ENCODE measurements at places on chromosomes 6 and 20. TPM values are rescaled to one million over a fixed set of nuclear protein-coding genes. Genes with fewer than 3 reads are reported as not detected.
A peak's percentile ranks its signal among the peaks of the same experiment; 100 is the strongest.

Gene SLC17A1
- total RNA-seq = not detected

Gene RBBP8NL
- not detected for total RNA-seq

Gene MDFI
- 150 TPM for total RNA-seq

Gene BHLHE23
- total RNA-seq = not detected

Gene LY6G5C
- total RNA-seq = 1.1 TPM

Gene BMP2
- total RNA-seq = 8.2 TPM

Gene C20orf96
- 1.7 TPM for total RNA-seq

Gene ID4
- total RNA-seq = not detected

Gene MTFR2
- total RNA-seq = 8.1 TPM

Gene CRISP3
- not detected for total RNA-seq

Gene ACOT8
- 22.3 TPM for total RNA-seq

Gene CST5
- not detected for total RNA-seq

- DNase-seq = no peak
These were observed 113.9 kb downstream of the WDR27 start for GRCh38 chr6:169587975-169588374.

DNA sequence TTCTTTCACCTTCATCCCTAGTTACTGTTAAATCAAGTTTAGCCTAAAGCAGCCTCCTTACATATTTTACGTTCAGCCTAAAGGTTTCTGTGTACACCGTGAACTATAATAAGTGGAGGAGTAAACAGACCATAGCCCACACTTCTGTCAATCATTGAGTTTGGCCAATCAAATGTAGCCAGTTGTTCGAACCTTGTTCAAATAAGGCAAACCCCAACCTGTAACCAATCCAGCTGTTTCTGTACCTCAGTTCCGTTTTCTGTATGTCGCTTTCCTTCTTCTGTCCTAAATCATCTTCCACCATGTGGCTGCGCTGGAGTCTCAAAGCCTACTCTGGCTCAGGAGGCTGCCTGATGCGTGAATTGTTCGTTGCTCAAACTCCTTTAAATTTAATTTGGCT, 1.8 kb upstream of the FBXO30 start:
- DNase-seq = no peak

GRCh38 chr6:120248451-120248850, 898.9 kb upstream of the MAN1A1 start:
- no peak for DNase-seq

DNA sequence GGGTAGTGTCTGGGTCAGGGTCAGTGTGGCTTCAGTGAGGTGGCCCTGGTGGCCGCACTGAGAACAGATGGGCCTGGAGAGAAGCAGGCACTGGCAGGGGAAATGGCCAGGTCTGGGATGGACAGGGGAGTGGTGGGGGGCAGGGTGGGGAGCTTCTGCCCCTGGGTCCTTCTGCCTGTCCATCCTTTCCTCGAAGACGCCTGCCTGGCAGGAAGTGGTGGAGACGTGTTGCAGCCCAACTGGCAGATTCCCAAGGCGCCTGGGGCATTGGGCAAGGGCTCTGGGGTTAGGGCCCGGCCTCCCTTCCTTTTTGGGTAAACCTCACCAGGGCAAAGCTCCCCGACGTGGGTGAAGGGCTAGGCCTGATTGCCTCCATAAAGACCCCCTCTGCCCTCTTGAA, 10.4 kb downstream of the SRC start:
- no peak for DNase-seq

DNA sequence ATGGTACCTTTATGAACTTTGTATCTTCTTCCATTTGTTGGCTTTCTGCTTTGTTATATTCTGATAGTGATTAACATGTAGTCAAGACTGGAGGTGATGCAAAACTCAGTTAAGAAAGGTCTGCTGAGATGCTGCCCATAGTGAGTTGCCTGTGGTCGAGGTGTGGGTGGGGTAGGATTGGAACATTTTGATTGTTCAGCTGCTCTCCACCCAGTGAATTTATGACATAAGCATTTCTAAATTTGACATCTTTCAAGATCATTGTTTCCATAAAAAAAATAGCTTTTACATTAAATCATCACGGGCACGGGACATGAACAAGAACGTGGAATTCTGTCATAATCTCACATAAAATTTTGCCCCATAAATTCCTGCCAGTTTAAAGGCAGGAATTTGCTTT, 146.6 kb upstream of the POU3F2 start:
- no peak for DNase-seq

- DNase-seq = no peak
These were observed 768 bp upstream of the FYN start for GRCh38 chr6:111874025-111874415.

DNA sequence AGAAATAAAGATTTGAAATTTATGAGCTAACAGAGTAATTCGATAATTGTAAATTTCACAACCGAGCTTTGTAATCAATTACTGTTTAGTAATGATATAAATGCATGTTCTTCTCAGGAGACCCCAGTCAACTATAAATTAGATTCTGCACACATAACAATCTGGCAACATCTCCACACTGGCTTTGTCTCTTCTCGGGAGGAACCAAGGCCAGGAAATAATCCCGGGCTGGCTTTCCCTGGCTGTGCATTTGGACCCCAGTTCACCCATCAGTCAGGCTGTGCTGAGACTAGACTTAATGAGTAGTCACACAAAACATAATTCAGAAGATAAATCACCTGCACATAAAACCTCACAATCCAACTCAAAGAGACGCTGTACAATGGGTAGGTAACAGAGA, 65.5 kb downstream of the PTPRT start:
- DNase-seq = no peak

GRCh38 chr6:115863211-115863610, 197.5 kb downstream of the FRK start:
- no peak for DNase-seq

- no peak for DNase-seq
These were observed 36.5 kb downstream of the SCML4 start for GRCh38 chr6:107787589-107787960.

DNA sequence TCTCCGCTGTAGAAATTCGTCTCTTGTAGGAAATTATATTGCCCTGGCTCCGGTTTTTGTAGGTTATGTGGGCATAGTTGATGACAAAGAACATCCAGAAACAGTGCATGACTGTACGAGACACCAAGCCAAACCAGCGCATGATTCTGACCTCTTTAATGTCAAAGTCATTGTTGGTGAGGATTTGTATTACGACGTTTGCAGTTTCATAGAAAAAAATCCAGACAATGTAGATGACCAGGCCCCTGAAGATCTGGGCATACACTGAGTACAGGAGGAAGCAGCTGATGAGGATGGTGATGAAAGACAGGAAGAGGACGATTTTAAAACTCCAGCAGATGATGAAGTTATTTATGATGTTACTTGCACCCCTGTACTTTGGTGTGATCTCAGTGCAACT, 39.1 kb upstream of the TBC1D22B start:
- DNase-seq = no peak

DNA sequence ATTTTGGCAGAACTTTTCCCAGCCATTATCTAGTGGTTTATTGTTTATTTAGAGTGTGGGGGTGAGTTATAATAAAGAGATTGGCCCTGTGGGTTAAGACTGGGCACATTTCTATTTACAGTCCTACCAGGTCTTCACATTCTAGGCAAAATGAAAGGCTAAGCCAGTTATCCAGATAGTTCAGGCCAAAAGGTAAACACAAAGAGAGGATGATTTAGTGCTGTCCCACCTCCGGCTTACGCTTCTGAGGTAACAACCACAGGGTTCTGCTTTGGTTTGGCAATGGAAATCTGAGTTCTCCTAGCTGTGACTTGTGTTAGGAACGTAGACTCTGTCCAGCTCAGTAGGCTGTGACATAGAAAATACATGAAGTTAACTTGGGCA, 50.3 kb upstream of the PTPRK start:
- DNase-seq = peak; percentile 21

- no peak for DNase-seq
These were observed 27.8 kb downstream of the FGD2 start for GRCh38 chr6:37033255-37033654.

GRCh38 chr6:56430629-56431600, 183.5 kb upstream of the COL21A1 start:
- no peak for DNase-seq

GRCh38 chr6:150334790-150335783, 33.7 kb upstream of the IYD start:
- peak; percentile 55 for DNase-seq

DNA sequence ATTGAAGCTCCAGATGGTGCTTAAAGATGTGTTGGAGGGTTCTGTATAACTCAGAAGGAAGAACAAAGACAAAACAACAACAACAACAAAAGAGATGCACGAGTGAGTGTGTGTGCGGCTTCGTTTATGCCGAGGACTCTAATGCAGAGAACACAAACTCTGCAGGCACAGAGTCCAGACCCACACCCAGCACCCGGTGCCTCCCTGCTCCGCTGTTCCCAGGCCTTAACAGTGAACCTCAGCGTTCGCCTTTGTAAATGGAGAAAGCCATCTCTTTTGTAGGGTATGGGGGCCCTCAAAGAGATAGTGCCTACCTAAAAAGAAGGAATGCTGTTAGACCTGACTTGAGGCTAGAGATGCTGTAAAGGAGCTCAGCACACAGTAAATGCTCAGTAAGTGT, 243.3 kb downstream of the ERMARD start:
- no peak for DNase-seq

- no peak for DNase-seq
These were observed 15.8 kb upstream of the GPR6 start for GRCh38 chr6:109962271-109962670.

- no peak for DNase-seq
These were observed 44.3 kb downstream of the CPXM1 start for GRCh38 chr20:2756056-2756611.

DNA sequence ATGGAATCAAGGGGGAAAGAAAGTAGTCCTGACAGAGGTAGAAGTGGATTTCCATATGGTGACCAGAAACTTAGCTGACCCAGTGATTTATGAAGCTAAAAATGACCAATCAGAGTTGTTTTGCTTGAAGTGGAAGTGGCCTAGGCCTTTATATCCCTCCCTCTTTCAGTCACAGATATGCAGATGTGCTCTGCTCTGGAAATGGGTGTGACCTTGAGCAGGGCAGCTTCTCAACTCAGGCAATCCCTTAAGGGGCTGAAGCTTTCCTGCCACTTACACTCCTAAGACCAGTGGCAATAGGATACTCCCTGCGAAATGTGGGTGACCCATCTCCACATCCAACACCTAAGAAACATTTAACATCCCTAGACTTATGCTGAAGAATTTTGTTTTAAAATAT, 256.6 kb downstream of the EYS start:
- no peak for DNase-seq

GRCh38 chr6:12657884-12658283, 58.7 kb upstream of the PHACTR1 start:
- no peak for DNase-seq

GRCh38 chr6:3885262-3886036, 36.3 kb downstream of the FAM50B start:
- no peak for DNase-seq

DNA sequence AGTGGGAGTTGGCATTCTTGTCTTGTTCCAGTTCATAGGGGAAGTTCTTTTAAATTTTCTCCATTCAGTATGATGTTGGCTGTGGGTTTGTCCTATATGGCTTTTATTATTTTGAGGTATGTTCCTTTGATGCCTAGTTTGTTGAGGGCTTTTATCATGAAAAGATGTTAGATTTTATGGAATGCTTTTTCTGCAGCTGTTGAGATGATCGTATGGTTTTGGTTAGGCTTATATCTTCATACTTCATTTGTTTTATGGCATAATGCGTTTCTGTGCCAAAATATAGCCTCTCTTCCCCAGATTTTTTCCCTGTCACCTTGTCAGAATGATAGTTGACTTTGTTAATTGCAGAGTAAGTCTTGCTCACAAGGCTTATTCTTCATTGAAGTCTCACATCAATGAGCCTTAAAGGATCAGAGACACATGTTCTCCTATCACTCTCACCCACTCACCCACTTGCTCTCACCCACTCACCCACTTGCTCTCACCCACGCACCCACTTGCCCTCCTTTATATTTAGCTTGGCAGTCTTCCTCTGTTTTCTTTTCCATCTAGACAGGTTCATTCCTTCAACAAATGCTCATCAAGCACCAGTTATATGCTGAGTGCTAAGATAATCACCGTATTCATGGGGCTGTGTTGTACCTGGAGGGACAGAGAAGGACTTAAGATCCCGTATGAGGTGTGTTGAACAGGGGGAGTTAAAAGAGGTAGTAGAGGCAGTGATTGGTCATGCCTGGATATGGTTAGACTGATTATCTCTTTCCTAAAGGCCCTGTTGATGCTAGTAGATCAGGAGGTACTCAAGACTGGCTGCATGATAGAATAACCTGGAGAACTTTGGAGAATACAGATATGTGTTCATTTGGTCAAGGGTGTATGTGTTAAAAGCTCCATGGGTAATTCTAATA, 19.3 kb downstream of the UST start:
- no peak for DNase-seq

DNA sequence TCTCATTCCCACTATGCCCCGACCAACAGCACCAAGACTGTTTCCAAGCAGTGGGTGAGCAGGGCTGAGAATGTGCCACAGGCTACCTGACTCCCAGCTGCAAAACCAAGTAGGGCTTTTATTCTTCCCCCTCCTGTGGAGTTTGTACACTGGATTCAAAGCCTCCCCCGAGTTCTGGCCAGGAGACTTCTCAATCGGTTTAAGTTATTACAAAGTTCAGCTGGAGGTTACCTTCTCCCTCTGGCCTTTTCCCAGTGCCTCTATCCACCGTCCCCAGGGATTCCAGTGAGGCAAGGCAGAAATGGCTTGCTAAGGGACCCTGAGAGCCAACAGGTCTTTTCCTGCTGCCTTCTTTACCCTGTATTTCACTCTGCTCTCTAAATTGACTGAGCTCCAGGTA, 217.0 kb downstream of the ADGRG6 start:
- no peak for DNase-seq

DNA sequence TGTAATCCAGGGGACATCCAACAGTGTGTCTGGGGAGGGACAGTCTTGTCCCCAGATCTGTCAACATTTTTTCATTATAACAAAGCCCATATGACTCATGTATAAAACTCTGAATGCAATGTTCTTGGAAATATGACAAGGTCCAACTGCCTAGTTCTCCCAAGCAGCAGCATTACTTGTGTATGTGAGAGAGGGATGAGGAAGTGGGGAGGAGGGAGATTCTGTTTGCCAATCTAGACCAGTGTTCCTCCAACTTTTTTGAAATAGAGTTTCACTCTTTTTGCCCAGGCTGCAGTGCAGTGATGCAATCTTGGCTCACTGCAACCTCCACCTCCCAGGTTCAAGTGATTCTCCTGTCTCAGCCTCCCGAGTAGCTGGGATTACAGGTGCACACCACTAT, 394.8 kb downstream of the DHX35 start:
- no peak for DNase-seq

- DNase-seq = no peak
These were observed 35.4 kb downstream of the MDFI start for GRCh38 chr6:41673704-41674000.

DNA sequence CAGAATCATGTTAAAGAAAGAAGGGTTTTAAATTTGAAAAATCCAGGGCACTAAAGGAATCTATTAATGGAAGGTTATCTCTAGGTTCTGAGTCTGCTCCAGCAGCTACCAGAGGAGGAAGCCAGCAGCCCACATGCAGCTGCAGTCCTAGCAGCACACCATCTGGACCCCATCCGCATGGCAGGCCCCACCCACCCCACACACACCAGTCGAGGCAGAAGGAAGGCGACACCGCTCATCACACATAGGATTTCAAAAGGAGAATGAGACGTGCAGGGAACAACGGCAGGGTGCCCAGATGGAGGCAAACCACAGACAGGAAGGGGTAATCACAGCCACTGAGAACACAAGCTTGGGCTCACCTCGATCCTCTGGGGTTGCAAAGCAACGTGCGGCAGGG, 78.9 kb downstream of the GINS1 start:
- no peak for DNase-seq

- DNase-seq = no peak
These were observed 194.7 kb upstream of the RREB1 start for GRCh38 chr6:6912817-6913744.
